ENCODE measurements at places on chromosomes 2 and 18. TPM values are rescaled to one million over a fixed set of nuclear protein-coding genes. Genes with fewer than 3 reads are reported as not detected.

Gene RAX
- total RNA-seq: 2.0 TPM

DNA sequence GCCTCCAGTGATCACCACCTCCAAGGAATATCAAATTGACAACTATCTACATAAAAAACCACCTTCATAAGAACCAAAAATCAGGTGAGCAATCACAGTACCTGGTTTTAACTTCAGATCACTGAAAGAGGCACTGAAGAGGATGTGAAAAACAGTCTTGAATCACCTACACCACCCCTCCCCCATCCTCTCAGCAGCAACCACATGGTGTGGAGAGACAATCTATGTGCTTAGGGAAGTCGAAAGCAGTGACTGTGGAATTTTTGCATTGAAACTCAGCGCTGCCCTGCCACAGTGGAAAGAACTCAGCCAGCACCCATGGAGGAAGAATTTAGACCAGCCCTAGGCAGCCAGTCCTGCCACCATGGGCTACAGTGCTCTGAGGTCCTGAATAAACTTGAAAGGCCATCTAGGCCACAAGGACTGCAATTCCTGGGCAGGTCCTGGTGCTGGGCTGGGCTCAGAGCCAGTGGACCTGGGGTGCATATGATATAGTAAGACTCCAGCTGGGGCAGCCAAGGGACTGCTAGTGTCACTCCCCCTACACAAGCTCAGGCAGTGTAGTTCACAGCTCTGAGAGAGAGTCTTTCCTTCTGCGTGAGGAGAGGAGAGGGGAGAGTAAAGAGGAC, 75.6 kb downstream of the ATL2 start:
- no peak for DNase-seq

DNA sequence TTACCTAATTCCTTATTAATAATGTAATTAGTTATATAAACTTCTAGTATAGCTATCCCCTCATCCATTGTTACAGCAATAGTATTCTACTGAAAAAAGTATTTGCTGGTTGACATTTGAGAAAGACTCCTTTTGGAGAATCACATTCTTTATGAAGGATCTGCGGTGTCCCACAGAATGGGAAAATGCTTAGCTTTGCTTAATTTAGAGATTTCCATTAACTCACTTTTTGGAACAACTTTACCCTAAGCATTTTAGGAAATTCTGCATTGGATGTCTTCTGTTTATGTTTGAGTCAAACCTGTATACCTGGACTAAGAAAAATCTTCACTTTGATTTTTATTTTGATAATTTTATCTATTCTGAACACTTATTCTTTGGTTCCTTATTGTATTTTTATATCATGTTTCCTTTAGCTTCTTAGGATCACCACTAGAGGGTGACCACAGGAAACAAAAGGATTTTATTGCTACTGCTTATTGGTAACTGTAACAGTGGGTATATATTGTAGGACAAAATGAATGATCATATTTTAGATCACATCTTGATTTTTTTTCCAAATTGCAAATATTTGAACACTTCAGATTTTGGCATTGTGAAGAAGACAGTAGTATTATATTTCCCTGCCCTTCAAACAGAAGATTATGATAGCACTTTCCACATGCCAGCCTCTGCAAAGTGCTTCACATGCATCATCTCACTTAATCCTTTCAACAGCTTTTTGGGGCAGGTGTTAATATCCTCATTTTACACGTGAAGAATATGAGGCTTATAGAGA, 79.6 kb downstream of the MIB1 start:
- DNase-seq: peak; percentile 9

DNA sequence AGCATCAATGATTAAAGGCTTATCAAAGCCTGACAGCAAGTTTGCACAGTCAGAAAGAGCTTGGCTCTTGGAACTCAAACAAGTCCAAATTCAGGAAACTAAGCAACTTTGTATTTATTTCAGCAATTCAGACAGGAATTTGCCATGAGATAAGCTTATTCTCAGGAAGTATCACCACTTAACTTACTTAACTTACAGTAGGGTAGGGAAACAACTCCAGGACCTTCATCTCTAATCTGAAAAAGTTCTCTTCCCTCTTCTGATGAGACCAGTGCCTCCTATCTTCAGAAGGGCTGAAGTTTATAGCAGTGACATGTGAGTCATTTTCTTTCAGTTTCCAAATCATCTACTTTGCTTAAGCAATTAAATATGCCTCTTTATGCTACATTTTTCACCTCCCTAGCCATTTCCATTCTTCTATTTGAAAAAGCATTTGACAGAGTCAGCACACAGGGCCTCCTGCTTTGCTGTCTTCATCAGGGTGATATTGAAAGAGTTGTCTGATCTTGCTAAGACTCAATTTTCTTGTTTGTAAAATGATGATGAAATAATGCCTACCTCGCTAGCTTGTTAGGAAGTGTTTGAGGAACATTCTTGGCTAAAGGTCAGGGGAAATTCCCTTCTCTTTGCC, 389.5 kb downstream of the RND3 start:
- DNase-seq: no peak

DNA sequence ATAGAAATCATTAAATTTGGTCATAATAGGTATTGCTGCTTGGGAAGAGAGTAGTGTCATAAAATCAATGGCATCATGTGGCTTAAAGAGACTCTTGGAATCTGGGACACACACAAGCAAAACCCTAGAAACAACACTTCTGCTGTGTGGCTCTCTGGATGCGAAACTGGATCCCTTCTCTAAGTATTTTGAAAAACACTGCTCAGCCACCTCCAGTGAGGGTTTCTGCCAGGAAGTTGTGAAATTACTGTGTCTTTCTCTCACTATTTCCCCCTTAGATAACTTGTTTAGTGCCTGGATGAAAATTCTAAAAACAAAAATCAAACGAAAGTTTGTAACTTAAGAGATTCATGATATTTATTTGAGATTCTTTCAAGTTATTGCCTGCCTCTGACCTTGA, 163.8 kb downstream of the RHBDD1 start:
- DNase-seq: no peak

- no peak for DNase-seq
Observed at GRCh38 chr2:55148269-55148668, 83.8 kb downstream of the CLHC1 start.

DNA sequence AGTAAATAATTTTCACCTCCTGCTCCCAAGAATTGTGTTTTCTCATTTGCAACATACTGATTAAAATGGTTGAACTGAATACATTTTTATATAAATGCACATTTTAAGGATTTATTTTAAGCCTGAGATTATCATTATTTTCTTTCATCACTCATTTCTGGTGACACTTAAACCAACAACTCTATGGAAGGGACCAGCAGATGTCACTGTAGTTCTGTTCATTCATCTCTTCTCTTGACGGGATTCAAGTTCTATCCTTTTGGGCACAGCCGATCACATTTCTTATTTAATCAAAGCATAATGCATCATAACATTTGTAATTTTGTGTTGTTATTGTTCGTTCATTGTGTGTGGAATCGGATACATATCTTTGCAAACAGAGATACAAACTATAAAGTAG, 417.9 kb downstream of the HRH4 start:
- DNase-seq: peak; percentile 68

DNA sequence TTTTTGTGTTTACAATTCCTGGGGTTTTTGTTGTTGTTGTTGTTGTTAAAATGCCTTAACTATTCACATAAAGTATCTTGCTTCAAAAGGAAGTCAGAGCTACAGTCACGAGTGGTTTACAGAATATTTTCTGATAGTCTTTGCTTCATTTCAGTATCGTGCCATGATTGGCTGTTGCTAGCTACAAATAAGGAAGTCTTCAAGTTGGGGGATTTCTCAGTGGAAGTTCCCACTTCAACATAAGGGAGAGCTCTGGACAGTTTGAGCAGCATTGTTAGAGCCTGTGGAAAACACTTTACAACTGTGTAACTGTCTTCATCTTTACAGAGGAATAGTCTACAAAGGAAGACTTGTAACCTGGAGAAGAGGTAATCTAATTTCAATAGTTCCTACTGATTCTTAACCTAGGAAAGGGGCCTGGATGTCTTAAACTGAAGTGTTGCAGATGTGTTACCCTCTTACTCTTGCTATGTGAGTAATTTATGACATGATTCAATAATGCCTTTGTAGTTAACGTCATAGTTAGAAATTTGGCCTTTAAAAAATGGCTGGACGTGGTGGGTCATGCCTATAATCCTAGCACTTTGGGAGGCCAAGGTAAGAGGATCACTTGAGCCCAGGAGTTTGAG, 23.4 kb upstream of the TANK start:
- no peak for DNase-seq

- DNase-seq: no peak
Observed at GRCh38 chr18:66344227-66344626, 259.7 kb downstream of the CDH19 start.
